ENCODE measurements at places on chromosomes 5 and 9.

DNA sequence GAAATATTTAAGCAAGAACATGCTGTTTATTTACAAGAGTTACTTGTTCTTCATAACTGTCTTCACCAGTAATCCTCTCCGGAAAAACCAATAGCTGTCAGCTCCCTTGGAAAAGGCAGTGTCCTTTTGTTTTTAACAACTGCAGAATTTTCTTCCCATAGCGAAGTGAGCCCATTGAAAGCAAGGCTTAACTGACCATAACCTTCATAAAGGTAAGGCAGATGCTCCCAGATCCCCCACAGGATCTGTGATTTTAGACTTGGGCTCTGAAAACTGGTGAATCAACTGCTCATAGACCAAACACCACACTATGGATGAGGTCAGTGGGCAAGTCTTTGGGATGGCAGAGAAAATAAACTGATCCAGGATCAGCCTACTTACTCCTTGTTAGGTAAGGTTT is 155.0 kb downstream of the GLIS3 start:
- no peak for DNase-seq

GRCh38 chr9:21252721-21253547 is 13.1 kb upstream of the IFNA14 start:
- peak; percentile 4 for DNase-seq

DNA sequence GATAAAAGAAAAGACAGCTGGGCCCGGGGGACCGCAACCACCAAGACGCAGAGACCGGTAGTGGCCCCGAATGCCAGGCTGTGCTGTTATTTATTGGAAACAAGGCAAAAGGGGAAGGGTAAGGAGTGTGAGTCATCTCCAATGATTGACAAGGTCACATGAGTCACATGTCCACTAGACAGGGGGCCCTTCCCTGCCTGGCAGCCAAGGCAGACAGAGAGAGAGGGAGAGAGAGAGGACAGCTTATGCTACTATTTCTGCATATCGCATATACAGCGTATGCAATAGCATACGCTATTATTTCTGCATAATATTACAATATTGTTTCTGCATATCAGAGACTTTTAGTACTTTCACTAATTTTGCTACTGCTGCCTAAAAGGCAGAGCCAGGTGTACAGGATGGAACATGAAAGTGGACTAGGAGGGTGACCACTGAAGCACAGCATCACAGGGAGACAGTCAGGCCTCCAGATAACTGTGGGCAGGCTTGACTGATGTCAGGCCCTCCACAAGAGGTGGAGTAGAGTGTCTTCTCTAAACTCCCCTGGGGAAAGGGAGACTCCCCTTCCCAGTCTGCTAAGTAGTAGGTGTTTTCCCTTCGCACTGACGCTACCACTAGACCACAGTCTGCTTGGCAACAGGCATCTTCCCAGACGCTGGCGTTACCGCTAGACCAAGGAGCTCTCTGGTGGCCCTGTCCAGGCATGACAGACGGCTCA is 50.3 kb downstream of the RFX3 start:
- DNase-seq, result no peak

GRCh38 chr5:59790376-59790775 is 103.2 kb downstream of the PDE4D start:
- DNase-seq, result no peak

DNA sequence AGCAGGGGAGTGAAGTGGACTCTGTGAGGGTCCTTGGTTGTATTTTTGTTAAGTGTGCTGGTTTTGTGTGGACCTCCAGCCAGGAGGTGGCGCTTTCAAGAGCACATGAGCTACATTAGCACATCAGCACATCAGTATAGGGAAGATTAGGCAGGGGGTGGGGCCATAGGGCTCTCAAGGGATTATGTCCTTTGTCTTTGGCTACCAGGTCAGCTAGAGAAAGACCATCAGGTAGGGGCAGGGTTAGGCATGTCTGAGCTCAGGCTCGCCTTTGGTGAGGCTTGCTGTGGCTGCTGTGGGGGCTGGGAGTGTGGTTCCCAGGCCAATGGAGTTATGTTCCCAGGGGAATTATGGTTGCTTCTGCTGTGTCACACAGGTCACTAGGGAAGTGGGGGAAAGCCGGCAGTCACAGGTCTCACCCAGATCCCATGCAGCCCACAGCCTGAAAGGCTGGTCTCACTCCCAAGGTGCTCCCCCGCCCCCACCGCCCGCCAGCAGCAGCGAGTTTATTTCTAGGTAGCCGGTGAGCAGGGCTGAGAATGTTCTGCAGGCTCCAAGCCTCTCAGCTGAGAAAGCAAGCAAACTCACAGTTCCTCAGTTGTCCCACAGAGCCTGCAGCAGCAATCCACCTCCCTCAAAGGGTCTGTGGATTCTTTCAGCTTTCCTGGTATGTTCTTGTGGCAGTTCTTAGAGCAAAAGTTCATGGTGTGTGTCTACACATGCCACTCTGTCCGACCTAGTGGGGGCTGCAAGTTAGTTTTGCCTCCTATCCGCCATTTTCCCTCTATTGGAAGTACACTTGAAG is 13.7 kb downstream of the OR1J1 start:
- DNase-seq, result no peak

- DNase-seq, result no peak
Measured at GRCh38 chr5:169157064-169157463, 143.9 kb downstream of the SLIT3 start.

DNA sequence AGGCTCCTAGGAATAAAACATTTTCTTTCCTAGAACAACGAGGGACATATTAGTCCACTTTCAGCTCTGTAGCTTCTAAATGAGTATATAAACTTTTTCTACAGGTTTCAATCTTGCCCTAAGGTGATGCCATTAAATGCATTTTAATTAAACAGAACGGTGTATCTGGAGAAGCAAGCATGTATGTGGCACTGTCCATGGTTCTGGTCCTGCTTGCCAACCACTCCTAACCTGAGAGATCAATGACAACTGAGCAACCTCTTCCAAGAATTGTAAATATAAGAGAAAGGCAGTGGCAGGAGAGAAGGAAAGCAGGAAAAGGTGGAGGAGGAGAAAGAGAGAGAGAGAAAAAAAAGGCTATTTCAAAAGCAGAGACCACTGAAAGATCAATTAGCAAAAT is 95.6 kb upstream of the SPOCK1 start:
- no peak for DNase-seq

GRCh38 chr5:164360589-164360988 is 855.2 kb downstream of the MAT2B start:
- no peak for DNase-seq

DNA sequence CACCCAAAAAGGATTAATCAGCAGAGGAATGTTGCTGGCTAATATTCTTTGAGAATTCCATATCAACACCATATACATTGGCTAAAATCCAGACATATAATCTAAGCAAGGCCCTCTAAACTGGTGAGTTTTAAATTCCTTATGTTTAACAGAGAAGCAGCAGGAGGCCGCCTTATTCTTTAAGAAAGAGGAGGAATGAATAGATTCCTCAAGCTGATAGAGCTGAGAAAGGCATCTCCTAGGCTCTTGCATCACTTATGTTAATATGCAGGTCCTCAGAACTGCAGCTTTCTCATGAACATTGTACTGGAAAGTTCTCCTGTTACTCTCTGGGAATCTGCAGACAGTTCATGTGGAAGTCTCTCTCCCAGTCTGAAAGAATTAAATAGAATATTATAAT is 20.1 kb upstream of the SMARCA2 start:
- DNase-seq, result no peak

DNA sequence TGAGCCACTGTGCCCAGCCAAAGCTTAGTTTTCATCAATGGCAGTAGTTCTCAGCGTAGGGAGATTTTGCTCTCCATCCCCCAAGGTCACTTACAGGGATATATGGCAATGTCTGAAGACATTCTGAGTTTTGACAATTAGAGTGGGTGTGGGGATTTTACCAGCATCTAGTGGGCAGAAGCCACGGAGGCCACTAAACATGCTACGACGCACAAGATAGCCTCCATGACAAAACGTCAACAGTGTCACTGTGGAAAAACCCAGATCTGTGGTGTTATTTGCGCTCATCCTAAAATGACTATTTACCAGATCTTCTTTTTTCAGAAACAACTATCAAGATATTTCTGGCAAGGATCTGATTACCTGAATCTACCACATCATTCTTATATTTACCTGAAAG is 68.2 kb downstream of the CDC14B start:
- no peak for DNase-seq

DNA sequence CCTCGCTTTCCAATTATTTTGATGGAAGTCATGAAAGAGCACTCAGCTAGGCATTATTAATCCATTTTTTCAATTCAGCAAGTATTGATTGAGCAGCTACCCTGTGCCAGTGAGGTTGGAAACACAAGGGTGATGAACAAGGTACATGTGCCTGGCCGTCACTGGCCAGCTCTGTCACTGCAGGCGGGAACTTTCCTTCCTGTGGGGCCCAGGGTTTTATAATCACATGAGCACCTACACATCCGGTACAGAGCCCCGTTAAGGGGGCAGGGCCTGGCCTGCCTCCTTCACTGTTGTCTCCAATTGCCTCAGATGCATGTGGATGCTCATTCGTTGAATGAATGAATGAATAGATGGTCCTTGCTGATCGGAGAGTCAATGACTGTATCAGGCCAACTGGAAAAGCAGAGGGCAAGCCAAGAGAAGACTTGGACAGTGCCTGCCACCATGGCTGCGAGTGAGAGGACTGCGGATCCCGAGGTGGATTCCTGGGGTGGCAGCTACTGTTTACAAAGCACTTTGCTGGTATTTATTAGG is 55.9 kb upstream of the KCNMB1 start:
- no peak for DNase-seq

GRCh38 chr9:103681435-103681834 is 412.7 kb upstream of the SMC2 start:
- DNase-seq, result no peak

DNA sequence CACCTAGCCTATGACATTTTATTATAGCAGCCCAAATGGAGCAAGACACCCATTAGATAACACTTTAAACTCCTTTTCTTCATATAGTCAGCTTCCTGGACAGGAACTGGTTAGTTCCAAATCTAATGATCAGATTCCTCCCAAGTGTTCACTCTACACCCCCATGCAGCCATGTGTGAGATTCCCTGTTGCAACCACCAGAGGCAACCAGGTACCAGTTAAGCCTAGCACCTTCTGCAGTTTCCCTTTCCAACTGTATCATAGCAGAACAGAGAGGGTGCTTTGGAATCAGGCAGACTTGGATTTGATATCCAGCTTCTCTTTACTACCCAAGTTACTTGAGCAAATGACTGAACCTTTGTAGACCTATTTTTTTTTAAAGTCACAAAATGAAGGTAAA is 296.6 kb upstream of the PCSK5 start:
- no peak for DNase-seq

DNA sequence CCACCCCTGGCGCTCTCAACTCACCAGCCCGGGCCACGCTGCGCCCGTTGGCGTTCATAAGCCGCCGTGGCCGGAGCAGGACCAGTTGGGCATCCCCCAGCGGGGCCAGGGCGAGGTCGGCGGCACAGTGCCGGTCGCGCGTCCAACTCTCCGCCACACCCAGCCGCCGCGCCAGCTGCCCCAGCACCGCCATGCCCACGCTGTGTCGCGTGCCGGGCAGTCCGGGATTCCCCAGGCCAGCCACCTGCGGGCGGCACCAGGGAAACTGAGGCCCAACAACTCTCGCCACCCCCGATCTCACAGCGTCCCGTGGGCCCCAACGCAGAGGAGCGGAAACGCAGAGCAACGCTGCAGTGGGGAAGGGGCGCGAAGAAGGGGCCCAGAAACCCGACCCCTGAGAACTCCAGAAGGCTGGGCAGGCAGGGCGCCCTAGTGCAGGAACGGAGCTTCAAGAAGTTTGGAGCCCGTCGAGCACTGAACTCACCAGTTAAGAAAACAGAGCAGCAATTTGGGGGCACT is 453 bp downstream of the PTRH1 start:
- DNase-seq, result no peak

Data from skeletal muscle cell (primary cell).